NCI-H187 treated with DMSO at 0.1 percent for 48 hours (cell line): ENCODE measurements at places on chromosomes 16 and 17.

- DNase-seq = no peak
These were observed 24.2 kb downstream of the C1QTNF1 start for GRCh38 chr17:79047923-79048825.

GRCh38 chr17:75263055-75263454 is 1.4 kb downstream of the MRPS7 start:
- DNase-seq = no peak

GRCh38 chr16:252366-253337 is 18.0 kb downstream of the FAM234A start:
- no peak for DNase-seq

DNA sequence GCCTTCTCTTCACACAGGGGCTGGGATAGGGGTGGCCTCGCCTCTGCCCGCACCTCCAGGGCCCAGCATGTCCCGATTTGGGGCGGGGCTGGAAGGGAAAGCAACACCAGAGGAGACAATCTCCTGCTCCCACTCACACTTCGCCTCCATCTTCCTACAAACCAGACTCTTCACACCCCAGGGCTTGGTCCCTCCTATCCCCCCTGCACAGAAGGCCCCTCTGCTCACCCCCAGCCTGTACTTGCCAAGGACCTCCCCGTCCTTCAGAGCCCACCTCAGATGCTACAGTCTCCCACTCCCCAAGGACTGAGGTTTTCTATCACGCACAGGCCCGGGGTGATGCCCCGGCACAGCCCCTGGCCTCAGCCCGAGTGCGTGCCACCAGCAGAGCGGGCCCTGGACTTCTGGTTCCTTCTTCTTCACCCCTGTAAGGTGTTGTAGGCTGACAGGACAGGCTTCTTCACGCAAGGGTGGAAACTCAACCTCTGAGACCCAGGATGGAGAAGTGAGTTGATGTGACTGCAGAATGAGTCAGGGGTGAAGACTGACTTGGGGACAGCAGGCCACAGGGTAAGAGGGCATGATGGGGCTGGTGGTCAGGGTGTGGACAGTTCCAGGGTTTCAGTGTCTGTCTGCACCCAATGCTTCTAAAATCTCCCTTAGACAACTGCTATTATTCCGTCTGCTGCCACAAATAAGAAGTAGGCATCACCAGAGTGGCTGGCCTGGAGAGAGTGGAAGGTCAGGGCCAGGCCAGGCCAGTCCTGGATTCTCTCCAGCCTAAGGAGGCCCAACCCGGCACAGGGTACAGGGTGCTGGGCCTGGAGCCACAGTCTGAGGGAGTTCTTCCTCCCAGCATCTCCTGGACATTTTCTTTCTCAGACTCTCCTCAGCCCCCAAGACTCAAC is 2.5 kb downstream of the ITGAE start:
- no peak for DNase-seq

DNA sequence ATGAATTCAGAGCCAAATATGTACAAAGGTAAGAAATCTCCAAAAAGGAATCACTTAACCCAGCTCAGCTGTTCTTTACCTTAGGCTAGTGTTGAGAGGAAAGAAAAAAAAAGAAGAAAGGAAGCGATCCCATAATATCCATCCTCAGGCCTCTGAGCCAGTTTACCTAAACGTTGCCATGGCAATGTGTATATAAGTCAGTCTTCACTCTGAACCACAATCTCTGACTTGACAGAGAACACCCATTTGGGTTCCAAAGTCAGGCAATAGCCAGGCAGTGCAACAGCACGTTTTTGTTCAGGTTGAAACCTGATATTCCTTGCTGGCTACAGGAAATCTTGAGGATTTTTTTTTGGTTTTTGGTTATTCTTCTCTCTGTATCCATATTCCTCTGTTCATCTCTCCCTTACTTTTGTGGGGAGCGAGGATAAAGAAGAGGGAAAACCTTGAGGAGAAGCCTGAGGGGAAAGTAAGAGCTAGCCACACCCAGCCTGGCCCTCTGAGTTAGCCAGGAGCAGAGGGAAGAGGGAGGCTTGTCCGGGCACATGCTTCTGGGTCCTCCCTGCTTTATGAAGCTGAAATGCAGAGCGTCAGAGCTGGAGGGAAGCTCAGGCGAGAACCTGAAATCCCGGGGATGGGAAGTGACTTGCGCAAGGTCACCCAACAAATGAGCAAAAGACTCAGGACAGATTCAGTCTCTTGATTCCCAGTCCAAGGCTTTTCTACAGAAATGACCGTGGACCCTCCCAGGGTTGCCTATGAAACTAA is 152.7 kb downstream of the SOX9 start:
- DNase-seq = no peak

DNA sequence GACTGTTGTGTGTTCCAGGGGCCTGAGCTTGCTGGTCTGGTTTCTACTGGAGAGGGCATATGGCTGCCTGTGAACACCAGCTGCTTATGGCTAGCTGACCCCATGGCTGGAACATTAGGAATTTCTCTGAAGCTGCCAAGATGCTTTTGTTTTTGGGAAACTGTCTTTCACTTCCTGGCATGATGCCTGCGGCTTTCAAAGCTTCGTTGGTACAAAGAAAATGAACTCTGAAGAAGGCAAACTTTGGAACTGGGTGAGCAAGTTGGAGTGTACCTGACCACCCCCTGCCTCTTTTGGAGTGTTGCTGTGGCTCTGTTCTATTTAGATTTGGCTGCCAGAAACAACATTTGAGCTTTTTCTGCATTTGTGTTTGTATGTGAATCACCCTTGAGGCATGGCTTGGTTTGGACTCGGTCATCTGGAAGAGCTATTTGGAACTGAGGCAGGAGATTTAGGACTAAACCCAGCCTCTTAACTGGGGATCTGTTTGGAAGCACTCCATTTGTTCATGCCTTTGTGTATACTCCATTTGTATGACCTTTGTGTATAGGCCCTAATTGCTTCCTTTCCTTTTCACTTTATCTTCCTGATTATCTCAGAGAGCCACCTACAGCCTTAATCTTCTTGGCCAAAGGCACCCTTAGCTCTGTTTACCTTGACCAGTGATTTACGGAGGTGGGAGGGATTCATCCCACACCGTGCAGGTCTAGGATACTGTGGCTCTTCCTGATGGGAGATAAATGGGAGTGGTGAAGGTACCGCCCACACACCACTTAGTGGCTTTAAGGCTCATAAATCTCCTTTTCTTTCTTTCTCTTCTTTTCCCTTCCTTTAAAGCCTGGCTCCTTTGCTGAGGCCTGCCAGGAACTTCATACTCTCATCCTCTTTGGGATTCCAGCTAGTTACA is 7.3 kb upstream of the CPHXL start:
- no peak for DNase-seq

DNA sequence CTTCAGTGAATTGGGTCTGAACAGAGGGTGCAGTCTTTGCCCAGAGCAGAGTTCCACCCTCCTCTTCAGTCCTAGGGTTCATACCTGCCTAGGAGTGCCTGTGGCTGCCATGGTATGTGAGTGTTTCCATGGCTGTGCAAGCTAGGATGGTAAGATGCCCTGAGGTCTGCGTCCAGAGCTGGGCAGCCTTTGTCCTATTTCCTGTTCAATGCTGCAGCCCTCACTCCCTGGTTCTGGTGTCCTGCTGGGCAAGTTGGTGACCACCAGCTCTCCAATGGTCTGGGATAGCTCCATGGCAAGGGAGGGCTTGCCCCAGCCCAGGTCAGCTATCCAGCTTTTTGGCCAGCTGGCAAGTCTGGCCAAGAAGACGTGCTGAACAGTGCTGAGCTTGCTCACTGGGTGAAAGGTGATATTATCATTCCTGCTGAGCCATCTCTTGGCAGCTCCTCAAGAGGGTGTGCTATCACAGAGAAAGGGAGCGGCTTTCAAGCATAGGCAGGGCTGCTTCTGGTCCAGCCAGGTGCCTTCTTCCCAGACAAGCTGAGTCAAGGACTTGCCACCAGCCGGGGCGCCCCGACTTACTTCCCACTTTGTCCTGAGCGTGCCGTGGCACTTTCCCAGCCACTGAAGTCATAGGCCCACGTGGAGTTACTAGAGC is 13.0 kb upstream of the NFATC3 start:
- no peak for DNase-seq

DNA sequence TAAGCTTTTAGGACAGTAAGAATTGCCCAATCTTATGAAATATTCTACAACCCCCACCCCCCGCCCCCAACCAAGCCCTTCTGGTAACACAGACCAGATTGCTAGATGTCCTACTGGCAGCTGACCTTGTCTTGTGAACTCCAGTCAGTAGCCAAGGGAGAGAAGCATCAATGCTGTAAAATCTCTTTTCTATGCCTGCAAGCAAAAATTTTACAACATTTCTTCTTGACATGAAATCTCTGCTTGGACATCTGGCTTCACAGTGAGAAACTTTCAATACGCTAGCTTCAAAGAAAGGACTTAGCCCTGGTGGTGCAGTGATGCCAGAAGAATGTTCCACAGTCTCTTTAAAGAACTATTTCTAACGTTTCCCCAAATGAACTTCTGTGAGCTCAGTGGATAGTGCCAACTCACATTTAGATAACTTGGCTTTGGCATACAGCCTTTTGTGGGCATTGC is 169.3 kb upstream of the AXIN2 start:
- no peak for DNase-seq

- DNase-seq = no peak
These were observed 16.7 kb upstream of the TENT4B start for GRCh38 chr16:50136399-50136798.

- DNase-seq = no peak
These were observed 6.9 kb downstream of the MLLT6 start for GRCh38 chr17:38711792-38712571.

DNA sequence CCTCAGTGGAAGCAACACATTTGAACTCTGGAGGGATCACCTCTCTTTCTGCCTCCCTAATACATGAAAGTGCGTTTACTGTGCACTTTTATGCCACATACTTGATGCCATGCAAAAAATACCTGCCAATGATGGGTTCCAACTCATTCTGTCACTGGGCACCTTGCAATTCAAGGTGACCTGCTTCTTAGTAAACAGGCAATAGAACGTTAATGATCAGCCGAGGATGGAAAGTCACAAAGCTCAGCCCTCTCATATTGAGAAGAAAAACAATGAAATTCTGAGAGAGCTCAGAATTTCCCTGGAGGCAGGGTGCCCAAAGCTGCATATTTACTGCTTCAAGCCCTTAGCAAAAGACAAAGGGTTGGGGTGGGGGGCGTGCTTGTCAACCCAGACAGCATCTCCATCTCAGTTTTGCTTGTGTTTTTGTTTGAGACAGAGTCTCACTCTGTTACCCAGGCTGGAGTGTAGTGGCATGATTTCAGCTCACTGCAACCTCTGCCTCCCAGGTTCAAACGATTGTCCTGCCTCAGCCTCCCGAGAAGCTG is 23.2 kb downstream of the LITAF start:
- no peak for DNase-seq

DNA sequence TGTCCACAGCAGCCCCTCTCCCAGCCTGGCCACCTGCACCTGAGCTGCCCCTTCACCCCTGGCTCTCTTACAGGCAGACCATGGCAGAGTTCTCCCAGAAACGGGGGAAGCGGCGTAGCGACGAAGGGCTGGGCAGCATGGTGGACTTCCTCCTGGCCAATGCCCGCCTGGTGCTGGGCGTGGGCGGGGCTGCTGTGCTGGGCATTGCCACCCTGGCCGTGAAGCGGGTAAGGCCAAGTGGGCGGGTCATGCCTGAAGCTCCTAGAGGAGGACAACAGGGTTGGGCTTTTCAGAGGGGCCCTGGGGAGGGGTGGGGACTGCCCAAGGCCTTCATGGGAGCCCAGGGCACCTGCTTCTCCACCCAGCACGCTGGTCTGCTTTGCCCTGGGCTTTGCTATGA is 2.2 kb downstream of the MIEF2 start:
- DNase-seq = no peak

- no peak for DNase-seq
These were observed 3.0 kb downstream of the IL32 start for GRCh38 chr16:3068487-3068886.

GRCh38 chr17:54985476-54985875 is 16.9 kb downstream of the STXBP4 start:
- no peak for DNase-seq

DNA sequence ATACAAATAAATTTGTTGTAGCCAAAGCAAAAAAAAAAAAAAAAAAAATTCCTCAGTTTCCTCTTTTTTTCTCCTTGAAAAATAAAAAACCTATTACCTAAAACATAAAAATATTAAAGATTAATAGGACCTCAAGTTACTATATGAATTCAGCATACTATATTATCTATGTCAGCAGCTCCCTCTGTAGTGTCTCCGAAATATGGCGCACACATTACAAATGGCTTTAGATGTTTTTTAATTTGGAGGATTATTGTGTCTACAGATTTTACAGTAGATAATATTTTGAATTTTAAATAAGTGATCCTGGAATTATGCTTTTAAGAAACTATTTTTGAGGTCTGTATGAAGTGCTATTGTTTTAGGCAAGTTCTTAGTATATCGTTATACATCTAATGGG is 94.4 kb downstream of the NLK start:
- no peak for DNase-seq

DNA sequence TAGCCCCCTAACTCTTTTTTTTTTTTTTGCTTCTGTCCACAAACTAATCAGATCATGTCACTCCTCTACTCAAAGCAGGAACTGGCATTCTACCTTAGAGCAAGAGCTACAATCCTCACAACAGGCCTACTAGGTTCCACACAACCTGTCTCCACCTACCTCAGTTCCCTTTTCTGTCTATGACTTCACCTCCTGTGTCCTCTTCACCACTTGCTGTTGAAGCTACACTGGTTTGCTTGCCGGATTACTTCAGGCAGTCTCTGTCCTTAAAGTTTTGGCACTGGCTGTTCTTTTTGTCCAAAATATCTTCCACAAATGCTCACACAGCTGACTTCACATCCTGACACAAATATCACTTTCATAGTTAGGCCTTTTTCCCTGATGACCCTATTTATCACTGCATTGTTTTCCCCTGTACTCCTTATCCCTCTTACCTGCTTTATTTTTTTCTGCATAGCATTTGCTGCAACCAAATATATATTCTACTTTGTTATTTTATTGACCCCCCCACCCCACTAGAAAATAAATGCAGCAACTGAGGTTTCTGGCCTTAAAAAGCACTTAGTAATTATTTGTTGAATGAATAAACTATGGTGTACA is 72.0 kb downstream of the KANSL1 start:
- no peak for DNase-seq

DNA sequence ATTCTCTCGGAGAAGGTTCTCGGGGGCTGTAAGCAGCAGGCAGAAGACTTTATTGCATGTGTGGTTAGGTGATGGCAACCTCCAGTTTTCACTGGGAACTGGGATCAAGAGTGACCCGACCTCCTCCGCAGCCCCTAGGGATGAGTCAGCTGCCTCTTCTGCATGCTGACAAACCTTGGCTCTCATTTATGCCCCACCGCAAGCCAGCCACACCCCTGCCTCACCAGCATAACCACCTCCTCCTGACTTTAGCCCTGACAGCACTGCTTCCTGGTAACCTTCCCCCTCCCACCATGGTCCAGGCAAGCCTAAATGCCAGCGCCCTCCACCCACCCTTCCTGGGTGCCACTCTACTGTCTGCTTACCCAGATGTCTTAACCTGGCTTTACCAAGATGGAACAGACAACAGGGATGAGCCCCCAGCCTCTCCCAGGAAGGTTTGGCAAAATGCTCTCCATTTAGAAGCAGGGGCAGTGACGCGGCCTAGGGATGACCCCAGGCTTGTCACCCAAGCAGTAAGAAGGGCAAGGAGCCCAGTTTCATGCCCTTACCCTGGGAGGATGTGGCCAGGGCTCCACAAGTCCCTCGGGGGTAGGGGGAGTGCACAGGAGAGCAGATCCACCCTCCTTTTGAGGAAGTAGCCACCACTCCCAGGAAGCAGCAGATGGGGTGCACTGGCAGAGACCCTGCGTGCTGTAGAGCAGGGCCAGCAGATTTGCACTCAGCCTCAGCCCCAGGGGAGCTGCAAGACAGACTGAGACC is 73.5 kb downstream of the GOSR1 start:
- DNase-seq = no peak

GRCh38 chr16:67845291-67846062 is 1.3 kb upstream of the NUTF2 start:
- DNase-seq = no peak

- no peak for DNase-seq
These were observed 9.9 kb downstream of the CASKIN1 start for GRCh38 chr16:2186505-2186904.
